ENCODE measurements at places on chromosomes 5 and 9.

DNA sequence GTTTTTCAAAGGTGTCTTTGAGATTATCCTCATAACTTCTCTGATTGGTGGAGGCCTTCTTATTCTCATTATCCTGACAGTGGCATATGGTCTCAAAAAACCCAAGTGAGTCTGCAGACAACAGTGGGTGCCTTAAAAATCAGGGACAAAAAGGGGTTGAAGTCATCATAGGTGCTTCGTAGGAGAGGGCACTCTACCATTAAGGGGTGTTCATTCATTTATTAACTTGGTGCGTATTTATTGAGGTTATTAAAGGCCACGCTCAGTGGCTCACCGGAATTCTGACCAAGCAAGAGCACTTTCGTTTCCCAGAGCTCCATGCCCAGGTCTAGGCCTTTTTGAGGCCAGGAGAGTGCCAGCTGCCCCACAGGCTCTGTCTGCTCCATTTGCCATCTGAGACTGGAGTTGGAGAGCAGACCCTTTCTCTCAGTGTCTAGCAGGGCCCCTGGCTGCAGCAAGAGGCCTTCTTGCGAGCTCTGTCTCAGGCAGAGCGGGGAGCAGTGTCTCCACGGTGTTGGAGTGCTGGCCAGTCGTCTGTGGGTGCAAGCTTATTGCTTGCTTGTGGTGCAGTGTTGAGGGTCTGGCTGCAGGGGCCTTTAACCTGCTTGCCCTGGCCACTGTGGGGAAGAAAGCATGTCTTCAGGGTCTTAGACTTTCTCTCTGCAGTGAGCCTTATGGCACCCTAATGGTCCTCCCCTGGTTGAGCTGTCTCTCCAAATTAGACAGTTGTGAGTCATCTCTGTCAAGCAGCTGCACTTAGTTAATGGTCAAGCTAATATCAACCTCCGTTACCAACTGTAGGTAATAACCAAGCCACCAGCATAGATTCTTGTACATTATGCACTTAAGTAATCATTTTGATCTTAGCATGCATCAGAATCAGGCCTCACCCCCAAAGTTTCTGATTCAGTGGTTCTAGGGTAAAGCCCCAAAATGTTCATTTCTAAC lies 62.6 kb downstream of the IL31RA start:
- no peak for DNase-seq

GRCh38 chr5:146336197-146336596 lies 2.4 kb upstream of the POU4F3 start:
- DNase-seq = no peak

GRCh38 chr9:102237520-102237919 lies 499.1 kb upstream of the GRIN3A start:
- DNase-seq = no peak

GRCh38 chr5:177132136-177133095 lies 1.2 kb upstream of the NSD1 start:
- DNase-seq = no peak

- DNase-seq = no peak
Measured at GRCh38 chr5:1709171-1709803, 90.3 kb downstream of the MRPL36 start.

- DNase-seq = no peak
Measured at GRCh38 chr5:142925795-142926194, 155.6 kb downstream of the ARHGAP26 start.

DNA sequence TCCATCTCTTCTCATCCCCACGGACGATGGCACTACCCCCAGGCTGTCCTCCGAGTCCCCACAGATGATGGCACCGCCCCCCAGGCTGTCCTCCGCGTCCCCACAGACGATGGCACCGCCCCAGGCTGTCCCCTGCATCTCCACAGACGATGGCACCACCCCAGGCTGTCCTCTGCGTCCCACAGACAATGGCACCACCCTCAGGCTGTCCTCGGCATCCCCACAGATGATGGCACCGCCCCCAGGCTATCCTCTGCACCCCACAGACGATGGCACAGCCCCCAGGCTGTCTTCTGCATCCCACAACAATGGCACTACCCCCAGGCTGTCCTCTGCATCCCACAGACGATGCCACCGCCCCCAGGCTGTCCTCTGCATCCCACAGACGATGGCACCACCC lies 57.4 kb upstream of the PTCH1 start:
- DNase-seq = no peak

DNA sequence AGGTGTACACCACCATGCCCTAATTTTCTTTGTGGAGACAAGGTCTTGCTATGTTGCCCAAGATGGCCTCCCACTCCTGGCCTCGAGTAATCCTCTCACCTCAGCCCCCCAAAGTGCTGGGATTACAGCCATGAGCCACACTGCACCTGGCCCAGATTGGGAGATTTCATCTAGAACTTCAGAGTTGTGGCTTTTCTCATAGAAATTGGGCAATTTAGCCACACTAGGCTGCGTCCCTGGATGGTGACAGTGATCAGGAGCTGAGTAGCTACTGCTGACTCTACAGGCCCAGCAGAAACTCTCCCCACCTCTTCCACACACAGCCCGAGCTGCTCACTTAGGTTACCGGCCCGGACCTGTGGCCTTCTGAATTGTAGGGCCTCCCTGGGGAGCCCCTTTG lies 7.7 kb downstream of the PFN3 start:
- no peak for DNase-seq

DNA sequence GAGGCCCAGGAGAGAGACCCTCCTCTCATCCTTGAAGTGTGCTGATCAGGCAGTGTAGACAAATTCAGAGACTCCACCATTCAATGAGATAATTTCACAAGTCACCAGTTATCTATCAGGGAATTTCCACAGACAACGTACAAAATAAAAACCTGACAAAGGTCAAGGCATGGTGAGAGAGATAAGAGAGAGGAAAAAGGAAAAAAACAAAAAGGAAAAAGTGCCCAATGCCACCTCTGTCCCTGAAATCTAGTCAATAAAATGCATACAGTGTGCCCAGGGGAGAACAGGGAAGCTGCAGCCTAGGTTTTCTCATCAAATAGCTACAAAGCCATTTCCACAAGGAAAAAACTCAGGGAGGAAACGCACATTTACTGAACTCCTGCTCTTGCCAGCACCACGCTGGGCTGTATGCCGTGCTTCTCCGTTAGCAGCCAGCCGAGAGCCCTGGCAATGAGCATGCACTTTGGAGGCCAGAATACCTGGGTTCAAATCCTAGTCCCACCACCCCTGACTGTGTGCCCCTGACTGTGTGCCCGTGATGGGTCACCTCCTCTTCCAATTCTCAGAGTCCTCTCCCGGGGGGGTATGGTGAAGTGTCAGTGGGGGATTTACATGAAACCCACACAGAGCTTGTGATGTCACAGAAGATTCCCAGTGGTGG lies 11.6 kb downstream of the WHRN start:
- DNase-seq = no peak

DNA sequence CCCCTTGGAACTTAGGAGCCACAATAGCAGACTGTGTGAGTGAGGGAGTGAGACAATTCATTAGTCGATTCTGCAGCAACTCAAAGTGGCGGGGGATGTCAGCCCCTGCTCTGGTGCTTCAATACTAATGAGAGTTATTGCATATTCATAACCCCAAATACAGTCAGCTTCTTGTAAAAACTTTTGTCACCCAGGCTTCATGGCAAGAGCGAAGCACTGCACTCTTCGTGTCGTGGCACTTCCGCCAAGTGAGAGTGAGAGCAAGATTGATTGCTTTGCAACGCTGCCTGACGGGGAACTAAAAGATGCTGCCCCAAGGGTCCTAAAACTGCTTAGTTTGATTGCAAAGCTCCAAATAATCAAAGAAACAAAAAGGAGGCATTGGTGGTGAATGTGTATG lies 150.9 kb downstream of the NR2F1-AS1 start:
- no peak for DNase-seq

DNA sequence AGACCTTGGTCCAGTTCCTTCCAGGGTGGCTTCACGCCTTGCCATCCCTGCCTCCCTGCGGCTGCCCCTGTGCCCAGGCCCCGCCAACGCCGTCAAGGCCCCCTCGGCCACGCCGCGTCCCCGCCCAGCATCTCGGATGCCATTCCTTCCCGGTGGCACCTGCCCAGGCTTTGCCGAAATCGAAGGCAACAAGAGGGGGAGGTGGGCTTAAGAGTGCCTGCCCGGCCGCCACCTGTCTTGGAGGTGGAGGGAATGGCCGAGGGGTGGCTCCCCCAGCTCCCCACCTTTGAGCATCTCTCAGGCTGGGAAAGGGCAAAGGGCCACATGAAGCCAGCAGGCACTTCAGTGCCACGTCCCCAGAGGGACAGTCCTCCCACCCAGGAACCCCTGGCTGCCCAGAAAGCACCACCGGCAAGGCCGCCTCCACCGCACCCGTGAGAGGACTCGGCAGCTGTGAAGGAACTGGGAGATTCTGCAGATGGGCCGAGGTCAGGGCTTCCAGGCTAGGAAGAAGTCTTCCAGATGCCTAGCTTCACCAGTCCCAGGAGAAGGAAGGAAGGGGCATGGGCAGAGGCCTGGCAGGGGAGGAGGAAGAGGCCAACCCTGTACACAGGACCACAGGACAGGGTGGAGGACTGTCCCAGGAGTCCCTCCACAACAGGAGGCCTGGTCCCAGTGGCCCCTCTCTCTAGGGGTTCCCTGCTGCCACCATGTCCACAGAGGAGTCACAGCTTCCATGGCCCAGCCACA lies 218.0 kb downstream of the FANCC start:
- no peak for DNase-seq

- DNase-seq = no peak
Measured at GRCh38 chr5:61184708-61185107, 22.4 kb upstream of the SMIM15 start.

- DNase-seq = peak; percentile 75
Measured at GRCh38 chr5:134436523-134437339, 25.1 kb upstream of the CDKN2AIPNL start.

DNA sequence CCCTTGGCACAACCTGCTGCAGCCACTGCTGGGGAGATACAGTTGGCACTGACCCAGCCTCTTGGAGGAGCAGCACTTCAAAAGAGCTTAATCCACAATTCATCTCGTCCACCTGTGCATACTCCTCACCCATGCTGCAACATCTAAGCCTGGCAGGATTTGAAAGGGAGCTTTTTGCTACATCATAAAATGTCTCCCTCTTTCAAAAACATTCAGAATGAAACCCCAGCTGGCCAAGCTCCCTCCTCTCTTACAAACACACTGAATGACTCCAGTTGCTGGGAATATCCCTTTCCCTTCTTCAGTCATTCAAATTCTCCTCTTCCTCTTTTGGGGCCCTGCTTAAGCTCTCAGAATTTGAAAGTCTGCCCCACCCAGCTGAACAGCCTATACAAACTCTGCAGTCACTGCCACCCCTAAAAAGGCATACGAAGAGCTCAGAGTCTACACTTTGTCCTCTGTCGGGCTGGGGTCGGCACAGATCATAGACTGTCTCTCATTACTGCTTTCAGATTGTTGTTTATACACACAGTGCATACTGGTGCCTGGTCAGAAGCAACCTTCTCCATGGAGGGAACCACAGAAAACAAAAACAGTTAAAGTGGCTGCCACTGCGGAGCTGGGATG lies 8.8 kb upstream of the C5orf15 start:
- peak; percentile 49 for DNase-seq

GRCh38 chr9:1046639-1047572 lies 3.3 kb upstream of the DMRT2 start:
- no peak for DNase-seq

DNA sequence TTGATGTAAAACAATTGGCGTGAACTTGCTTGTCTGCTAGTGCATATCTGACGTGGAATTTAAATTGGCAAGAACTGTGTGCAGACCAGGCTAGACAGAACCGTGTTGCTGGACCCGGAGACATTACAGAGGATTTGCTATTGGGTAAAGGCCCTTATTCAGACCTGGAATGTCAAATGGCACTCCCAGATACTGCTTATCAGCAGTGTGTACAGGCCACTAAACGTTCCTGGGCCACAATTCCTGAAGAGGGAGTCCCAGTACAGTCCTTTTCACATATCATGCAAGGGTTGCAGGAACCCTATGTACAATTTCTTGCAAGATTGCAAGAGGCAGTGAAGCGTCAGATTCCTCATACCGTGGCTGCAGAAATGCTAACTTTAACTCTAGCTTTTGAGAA lies 13.5 kb upstream of the MCCC2 start:
- no peak for DNase-seq

- no peak for DNase-seq
Measured at GRCh38 chr5:10125116-10125515, 124.6 kb downstream of the ATPSCKMT start.

GRCh38 chr5:68070591-68071281 lies 144.8 kb upstream of the PIK3R1 start:
- DNase-seq = no peak

DNA sequence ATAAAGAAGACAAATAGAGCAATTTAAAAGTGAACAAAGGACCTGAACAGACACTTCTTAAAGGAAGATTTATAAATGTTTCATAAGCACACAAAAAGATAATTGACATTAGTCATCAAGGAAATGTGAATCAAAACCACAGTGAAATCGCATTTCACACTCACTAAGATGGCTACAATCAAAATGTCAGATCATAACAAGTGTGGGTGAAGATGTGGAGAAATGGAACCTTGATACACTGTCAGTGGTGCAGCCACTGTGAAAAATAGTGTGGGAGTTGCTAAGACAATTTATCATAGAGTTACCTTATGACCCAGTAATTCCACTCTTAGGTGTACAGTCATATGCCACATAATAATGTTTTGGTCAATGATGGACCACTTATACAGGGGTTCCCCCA lies 54.5 kb upstream of the HTR4 start:
- no peak for DNase-seq

GRCh38 chr5:72662305-72662704 lies 154.2 kb upstream of the TNPO1 start:
- no peak for DNase-seq

GRCh38 chr5:19855031-19855430 lies 133.0 kb downstream of the CDH18 start:
- no peak for DNase-seq

- no peak for DNase-seq
Measured at GRCh38 chr5:143396353-143396940, 7.0 kb downstream of the NR3C1 start.

- DNase-seq = no peak
Measured at GRCh38 chr9:23120630-23121029, 674.0 kb downstream of the DMRTA1 start.

GRCh38 chr5:9716838-9717281 lies 86.7 kb upstream of the TAS2R1 start:
- DNase-seq = no peak

GRCh38 chr9:81827616-81828296 lies 100.5 kb upstream of the SPATA31D4 start:
- DNase-seq = no peak

- DNase-seq = no peak
Measured at GRCh38 chr5:37665889-37666288, 174.0 kb downstream of the GDNF start.

- DNase-seq = peak; percentile 32
Measured at GRCh38 chr5:179124273-179124852, 64.2 kb downstream of the ZNF354C start.

- no peak for DNase-seq
Measured at GRCh38 chr5:74098456-74098855, 472.5 kb downstream of the ARHGEF28 start.

DNA sequence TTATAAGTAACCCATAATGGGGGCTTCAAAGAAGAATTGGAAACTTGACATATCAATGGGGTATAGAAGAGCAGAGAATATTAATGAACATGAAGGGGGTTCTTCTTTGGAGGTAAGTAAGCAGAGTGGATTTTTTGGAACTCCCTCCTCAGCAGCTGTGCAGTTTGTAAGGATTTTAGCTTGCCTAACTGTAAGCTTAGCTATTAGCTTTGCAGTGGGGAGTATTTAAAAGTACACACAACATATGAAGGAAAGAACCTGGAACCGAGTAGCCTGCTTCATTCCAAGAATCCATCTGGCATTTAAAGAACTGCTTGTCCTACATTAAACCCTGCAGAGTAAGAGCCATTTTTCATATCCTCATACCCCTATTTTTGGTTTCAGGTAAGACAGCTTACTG lies 2.2 kb upstream of the PBX3 start:
- DNase-seq = no peak
